ENCODE measurements at places on chromosomes 5 and 9. TPM values are rescaled to one million over a fixed set of nuclear protein-coding genes. Genes with fewer than 3 reads are reported as not detected.

DNA sequence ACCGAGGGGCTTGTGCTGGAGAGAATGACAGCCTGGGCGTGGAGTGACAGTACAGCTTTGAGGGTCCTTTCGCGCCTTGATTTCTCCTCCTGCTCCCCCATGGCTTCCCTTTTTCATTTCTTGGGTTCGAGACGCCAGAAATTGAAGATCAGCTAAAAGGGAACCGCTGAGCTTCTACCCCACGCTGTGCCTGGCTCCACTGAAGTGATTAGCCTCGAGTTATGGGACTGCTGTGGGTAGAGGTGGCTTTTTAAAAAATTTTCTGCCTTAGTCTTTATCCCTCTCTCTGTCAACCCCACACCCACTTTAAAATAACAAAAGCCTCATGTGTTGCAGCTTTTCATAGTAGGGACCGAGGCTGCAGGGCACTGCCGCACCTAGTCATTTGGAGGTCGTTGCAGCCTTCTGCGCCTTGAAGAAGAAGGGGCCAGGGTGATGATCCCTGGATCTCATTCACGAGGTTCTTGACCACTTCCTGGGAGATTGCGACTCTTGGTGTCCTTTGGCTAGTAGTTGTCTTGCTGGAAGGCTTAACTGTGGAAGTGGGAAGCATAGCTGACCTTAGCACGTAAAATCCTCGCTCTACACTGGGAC is 603 bp downstream of the PPIP5K2 start:
- DNase-seq, result no peak

GRCh38 chr5:53407373-53407772 is 73.1 kb upstream of the FST start:
- no peak for DNase-seq

- no peak for DNase-seq
Observed at GRCh38 chr9:1917396-1917935, 97.7 kb upstream of the SMARCA2 start.

DNA sequence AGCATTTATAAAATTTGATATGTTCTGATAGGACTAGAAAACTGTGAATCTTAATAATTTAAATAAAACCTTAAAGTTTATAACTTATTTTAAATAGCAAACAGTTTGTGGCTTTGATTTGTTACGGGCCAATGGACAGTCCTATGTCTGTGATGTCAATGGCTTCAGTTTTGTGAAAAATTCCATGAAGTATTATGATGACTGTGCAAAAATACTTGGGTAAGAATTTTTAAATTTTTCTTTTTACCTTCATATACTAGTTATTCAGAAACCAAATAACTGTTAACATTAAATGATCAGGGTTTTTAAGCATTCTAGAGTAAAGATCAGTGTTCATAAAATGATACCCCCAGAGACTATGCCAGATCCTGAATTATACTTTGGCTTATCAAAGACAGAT is 31.1 kb downstream of the PPIP5K2 start:
- no peak for DNase-seq

DNA sequence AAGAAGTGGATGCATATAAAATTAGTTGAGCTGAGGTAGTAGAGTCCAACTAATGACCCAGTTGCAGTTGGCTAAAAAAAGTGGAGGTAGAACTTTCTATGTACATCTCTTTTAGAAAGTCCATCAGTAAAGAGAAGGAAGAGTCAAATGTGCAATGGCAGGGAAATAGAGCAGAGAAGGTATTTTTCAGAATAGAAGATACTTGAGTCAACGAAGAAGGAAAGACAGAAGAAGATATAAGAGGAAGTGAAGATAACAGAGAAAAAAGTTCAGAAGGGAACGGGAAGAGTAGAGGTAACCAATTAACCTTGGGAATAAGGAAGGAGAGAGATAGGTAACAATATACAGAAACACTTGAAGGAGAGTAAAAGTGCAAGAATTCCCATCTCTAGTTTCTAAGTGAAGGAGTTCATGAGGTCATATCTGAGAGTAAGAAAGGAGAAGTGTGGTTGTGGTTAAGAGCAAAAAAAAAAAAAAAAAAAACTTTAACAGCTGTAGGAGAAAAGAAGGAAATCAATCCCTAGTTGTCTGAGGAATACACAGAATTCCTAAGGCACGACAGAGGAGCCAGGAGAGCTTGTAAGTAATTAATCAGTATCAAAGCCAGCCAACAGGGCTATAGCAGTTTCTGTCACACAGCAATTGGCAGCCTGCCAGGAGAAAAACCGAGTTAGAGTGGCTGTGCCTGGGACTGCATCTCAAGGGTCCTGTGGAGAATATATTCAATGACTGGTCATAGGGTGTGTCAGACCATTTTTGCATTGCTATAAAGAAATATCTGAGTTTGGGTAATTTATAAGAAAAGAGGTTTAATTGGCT is 61.0 kb downstream of the ARL15 start:
- no peak for DNase-seq

DNA sequence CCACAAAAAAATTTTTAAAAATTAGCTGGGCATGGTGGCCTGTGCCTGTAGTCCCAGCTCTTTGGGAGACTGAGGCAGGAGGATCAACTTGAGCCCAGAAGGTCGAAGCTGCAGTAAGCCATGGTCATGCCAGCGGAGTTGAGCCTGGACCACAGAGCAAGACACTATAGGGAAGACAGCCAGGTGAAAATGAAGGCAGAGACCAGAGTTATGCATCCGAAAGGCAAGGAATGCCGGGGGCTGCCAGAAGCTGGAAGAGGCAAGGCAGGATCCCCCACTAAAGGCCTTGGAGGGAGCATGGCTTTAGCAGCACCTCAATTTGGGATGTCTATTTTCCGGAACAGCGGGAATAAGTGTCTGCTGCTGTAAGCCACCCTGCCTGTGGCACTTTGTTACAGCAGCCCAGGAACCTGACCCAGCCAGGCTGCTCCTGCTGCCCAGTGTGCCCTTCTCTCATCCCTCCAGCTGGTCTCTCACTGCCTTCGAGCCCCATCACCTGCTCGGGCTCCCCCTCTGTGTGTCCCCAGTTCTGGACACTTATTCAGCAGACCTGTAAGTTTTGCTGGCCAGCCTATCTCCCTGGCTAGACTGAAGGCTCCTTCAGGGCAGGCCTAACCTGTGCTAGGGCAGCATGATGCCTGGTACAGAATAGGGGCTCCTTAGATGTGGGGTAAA is 16.8 kb upstream of the JADE2 start:
- peak; percentile 23 for DNase-seq

DNA sequence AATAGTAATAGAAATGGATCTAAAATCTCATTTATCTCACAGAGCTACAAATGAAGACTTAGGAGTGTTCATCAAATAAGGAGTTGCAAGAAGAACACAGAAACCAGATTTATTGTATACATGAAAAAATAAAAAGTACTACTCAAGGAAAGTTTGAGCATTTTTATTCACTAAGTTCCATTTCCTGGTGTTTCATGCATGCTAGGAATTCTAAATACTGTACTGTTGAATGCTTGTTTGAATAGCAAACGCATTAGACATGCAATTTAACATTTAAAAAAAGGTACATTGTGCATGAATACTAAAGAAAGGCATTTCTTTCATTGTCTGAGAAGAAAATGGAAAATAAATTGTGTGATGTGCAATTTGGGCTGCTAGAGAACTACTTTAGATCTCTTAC is 52.1 kb downstream of the C6 start:
- DNase-seq, result no peak

Gene PRRX2
- polyA plus RNA-seq, result 0.33 TPM

- DNase-seq, result no peak
Observed at GRCh38 chr9:37329576-37329975, 92.9 kb upstream of the GRHPR start.

GRCh38 chr5:34688015-34688810 is 32.1 kb downstream of the RAI14 start:
- no peak for DNase-seq

Gene ADGRD2
- not detected for polyA plus RNA-seq

Gene ZFP2
- 3.3 TPM for polyA plus RNA-seq

Gene NUTM2F
- polyA plus RNA-seq, result not detected

GRCh38 chr5:74534397-74535129 is 106.0 kb downstream of the ENC1 start:
- no peak for DNase-seq

DNA sequence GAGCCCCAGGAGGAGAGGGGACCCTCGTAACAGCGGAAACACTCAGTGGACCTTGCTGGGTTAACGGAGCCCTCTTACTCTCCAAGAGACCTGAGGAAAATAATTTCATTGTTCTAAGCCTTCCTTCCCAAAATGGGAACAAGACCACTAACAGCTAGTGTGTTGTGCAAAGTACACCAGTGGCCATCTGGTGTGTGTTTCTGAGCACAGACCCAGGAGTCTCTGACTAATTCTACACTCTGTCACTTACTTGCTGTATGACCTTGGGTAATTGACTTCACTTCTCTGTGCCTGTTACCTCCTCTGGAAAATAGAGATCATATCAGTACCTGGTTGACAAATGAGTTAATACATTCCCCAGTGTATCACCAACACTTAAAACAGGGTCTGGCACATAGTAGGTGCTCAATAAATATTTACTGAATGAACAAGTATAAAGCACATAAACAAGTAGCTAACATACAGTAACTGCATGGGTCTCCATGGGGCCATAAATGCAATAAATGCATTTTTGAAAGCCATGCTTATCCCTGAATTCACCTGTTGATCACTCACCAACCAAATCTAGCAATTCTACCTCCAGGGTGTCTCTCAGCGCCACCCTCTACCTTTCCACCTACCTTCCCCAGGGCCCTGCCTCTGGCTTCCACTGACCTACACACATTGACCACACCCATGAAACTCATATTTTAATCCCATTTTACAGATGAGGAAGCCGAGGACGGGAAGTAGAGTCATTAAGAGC is 44.7 kb upstream of the AKNA start:
- no peak for DNase-seq

- no peak for DNase-seq
Observed at GRCh38 chr5:68478301-68479095, 262.9 kb downstream of the PIK3R1 start.

- no peak for DNase-seq
Observed at GRCh38 chr5:175471628-175472027, 6.7 kb upstream of the SFXN1 start.

DNA sequence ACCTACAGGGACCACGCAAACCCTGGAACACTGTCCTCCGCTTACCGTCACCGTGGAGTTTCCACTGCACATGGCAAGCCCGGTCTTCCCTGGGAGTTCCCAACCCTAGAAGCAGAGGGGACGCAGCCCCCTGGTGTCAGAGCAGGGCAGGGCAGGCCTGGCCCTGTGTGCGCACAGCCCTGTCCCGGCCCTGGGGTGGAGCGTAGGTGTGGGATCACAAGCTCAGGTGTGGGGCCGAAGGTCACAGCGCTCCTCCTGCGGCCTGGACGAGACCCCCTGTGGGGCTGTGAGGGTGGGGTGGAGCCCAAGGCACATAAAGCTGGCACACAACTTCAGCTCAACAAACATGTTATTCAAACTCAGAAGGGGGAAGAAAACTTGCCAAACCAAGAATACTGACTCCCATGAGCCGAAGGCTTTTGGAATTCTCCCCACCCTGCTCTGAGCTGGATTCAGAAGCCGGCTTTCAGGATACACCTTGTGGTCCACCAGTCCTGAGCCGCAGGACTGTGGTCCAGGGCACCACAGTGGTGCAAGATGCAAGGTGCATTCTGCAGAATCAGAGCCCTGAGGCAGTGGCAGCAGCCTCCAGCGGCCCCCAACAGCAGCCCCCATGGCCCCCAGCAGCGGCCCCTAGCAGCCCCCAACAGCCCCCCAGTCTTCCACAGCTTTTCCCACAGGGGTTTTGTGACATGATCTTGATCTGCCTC is 11.8 kb upstream of the EXOC3 start:
- no peak for DNase-seq

Gene DRD1
- polyA plus RNA-seq, result 0.10 TPM

Gene GBGT1
- polyA plus RNA-seq, result 12.9 TPM

Gene IDNK
- 9.0 TPM for polyA plus RNA-seq

DNA sequence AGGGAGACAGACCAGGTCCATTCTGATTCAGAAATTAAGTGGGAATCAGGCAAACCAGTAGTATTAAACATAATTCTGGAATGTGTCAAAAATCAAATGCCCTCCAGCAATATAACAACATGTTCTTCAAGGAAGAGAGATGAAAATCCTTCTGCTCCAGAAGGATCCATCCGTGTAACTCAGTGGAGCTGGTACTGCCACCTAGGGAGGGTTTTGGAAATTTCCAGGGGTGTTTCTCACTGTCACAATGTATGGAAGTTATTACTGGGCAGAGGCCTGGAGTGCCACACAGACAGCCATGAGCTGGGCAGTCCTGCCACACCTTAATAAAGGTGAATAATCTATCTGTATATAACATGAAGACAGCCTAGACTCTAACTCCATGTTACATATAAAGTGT is 87.5 kb downstream of the TTLL11 start:
- no peak for DNase-seq

Gene HOMER1
- polyA plus RNA-seq, result 1.8 TPM

GRCh38 chr5:107232788-107233187 is 437.9 kb downstream of the EFNA5 start:
- no peak for DNase-seq

Gene EIF4E1B
- not detected for polyA plus RNA-seq

DNA sequence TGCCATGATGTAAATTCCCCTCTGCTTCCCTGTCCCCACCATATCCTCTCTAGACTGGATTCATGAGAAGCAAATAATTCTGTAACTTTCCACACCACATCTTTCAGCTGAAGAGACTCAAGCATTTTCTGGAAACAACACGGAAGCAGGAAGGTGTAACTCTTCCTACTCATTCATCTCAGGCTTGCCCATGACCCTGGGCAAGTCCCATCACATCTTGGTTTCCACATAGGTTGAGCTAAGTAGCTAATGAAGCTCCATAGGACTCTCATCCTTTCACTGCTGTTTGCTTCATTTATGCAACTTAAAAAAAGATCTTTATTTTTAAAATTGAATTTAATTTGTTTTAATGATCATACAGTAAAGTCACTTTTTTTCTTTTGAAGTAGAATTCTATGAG is 32.7 kb upstream of the STARD4 start:
- no peak for DNase-seq

DNA sequence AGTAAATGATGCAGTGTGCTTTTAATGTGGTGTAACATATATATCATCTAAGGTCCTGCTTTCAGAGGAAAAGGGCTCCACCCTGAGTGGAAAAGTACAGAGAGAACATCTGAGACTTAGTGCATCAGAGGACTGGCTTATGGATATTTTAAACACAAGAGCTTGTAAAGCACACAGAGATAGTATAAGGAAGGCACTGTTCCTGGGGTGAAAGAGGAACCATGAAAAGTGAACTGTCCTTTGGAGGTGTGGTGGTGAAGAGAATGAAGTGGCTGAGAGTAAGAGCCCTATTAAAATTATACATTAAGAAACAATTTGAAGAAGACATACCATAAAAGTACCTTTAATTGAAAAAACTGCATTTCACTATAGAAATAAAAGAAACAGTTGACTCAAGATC is 68.9 kb downstream of the CSF2 start:
- DNase-seq, result no peak

Gene AGXT2
- polyA plus RNA-seq, result 0.15 TPM

GRCh38 chr5:177491429-177491945 is 5.9 kb downstream of the PDLIM7 start:
- peak; percentile 60 for DNase-seq

- peak; percentile 22 for DNase-seq
Observed at GRCh38 chr5:41871852-41872251, 1.6 kb upstream of the OXCT1 start.

DNA sequence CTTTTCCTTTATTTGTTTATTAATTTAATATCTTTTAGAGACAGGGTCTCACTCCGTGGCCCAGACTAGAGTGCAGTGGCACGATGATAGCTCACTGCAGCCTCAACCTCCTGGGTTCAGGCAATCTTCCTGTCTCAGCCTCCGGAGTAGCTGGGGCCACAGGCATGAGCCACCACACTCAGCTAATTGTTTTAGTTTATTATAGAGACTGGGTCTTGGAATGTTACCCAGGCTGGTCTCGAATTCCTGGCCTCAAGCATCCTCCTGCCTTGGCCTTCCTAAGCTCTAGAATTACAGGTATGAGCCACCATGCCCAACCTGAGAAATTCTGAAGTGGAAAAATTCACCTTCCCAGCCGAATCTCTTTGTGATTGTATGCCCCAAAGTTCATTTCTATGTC is 139.4 kb upstream of the SLC12A2 start:
- DNase-seq, result no peak

All from ovary (tissue), 10 donors.